ENCODE measurements at places on chromosomes 3 and 15.

DNA sequence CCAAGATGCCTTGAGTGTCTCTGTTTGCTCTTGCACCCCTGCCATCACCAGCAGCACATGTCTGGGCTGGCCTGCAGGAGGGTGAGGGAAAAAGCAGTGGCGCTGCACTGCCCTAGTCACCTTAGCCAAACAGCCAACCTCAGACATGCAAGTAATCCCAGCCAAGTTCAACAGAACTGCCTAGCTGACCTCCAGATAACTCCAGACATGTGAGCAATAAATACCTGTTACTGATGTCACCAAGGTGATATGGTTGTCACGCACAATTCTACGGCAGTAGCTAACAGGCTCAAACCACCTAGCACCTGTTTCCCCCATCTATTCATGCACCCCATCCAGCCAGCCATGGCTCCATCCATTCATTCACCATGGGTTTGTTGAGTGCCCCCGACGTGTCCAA, 99.9 kb downstream of the SRGAP3 start:
- DNase-seq: no peak

DNA sequence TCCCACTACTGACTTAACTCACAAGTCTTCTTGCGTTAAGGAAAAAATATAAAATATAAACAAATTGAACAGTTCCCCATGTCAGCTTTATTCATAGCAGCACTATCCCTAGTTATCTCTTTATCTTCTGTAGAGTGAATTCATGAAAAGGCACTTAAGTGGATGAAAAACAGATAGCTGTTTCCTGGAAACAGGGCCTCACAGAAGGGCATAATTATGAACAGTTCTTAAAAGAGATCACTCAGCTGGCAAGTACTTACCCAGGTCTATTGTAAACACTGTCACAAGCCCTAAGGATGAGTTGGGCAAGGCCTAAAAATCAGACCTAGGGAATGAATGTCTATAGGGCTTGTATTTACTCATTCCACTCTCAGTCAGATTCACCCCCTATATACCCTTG, 10.7 kb downstream of the MB21D2 start:
- DNase-seq: no peak

GRCh38 chr3:11140030-11140712, 14.1 kb upstream of the HRH1 start:
- no peak for DNase-seq

DNA sequence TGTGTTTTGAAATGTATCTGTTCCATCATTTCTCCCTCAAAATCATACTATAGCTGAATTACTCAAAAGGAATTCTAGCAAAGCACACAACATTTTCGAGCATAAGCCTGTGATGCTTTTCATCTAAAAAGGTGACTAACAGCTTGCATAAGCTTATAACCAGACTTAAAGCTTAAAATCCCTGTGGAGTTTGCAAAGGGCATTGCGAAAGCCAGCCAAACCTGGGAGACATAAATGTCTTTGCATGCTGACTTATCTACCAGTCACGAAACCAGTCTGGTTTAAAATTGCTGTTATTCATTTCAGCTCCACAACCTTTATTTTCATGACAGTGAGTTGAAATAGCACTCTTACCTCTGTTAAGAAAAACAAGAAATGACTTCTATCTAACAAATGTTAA, 35.6 kb upstream of the LIPC start:
- no peak for DNase-seq

GRCh38 chr15:55802600-55803376, 59.8 kb upstream of the PRTG start:
- no peak for DNase-seq

DNA sequence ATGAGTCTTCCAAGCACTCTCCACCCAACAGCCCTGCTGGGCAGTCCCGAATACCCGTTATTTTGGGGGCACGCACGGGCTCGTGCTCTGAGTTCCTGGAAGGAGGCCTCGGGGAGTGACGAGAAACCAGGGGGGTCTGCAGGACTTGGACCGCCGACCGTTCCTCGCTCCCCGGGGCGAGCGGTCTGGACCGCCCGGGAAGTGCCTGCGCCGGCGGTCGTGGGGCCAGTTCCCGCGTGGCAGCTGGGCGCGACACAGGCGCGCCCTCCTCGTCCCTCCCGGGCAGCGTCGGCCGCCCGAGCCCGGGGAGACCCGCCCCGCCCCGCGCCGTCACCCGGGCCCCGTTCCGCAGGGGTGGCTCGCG, 387 bp downstream of the GNB4 start:
- peak; percentile 9 for DNase-seq

GRCh38 chr3:12560505-12561190, 3.8 kb downstream of the MKRN2 start:
- no peak for DNase-seq

- DNase-seq: no peak
Measured at GRCh38 chr15:78398076-78398825, 39.8 kb upstream of the IREB2 start.
